Stimulated activated CD8-positive, alpha-beta memory T cell treated with anti-CD3 and anti-CD28 coated beads, Interleukin-15, amount 100 ng/mL, for 4 hours (primary cell): ENCODE measurements at places on chromosomes 1 and 21.

- DNase-seq = no peak
Observed at GRCh38 chr1:30129421-30130055, 593.8 kb downstream of the MATN1 start.

GRCh38 chr1:31795801-31796621 lies 19.8 kb downstream of the SPOCD1 start:
- DNase-seq = no peak

- no peak for DNase-seq
Observed at GRCh38 chr21:33971492-33972013, 55.9 kb upstream of the ATP5PO start.

GRCh38 chr1:215263636-215264035 lies 181.1 kb downstream of the KCNK2 start:
- DNase-seq = no peak

- DNase-seq = no peak
Observed at GRCh38 chr1:218254296-218254946, 30.7 kb upstream of the RRP15 start.

DNA sequence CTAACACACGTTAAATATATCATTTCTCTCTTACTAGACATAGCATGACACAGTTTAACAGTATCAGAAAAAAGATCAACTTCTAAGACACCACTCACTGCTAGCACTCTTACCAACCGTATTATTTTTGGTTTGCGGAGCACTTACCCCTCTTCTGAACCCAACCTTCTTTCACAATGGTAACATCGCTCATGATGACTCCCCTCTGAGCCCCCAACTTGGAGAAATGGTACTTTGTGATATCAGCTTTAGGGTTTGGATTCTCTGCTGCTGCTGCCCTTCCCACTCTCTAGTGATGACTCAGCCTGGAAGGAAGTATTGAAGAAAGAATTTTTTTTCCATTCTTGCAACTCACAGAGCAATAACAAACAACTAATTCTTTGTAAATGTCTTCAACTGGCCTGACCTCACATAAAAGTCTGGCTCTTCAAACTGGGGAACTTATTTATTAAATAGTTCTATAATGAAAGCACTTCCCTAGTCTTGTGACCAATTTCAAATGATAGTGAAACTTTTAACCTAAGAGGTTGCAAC lies 7.0 kb downstream of the AKT3 start:
- DNase-seq = no peak

- DNase-seq = no peak
Observed at GRCh38 chr21:43603233-43603626, 56.1 kb downstream of the HSF2BP start.

DNA sequence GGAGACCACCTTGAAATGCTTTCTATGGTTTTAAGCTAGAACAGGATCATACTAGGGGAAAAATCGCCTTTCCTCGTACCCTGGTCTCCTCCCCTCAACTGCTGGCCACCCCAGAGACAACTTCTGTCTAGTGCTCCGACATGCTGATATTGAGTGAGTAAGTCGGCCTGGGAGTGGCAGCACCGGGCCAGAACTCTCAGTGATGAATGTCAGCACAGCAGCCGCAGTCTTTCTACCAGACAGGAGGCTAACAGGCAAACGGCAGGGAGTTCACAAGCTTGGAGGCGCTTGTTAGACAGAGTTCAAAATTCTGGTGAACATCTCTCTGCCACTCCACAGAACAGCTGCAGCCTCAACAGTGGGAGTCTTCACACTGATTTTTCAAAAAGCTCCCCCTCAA lies 716.9 kb downstream of the ADGRL2 start:
- no peak for DNase-seq

- no peak for DNase-seq
Observed at GRCh38 chr1:2237773-2238172, 9.7 kb downstream of the SKI start.

- DNase-seq = no peak
Observed at GRCh38 chr1:2980073-2980791, 41.0 kb upstream of the ACTRT2 start.

GRCh38 chr1:243316366-243316989 lies 60.6 kb downstream of the SDCCAG8 start:
- DNase-seq = no peak

DNA sequence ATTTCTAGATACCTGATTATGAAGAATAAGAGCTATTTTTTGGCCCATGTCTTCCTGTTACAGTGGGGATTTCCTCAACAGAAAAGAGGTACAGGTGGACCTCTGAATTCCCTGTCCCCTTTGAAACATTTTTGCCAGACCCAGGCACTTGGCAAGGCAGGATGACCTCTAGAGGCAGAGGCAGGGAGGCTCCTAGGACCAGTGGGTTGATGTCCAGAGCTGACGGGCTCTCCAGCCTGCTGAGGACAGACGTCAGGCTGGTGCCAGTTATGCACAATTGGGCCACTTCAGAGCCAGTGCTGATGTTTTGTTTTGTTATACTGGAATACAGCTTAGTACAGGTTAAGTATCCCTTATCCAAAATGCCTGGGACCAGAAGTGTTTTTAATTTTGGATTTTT lies 18.5 kb upstream of the A3GALT2 start:
- no peak for DNase-seq

GRCh38 chr1:236024641-236025040 lies 40.2 kb downstream of the NID1 start:
- DNase-seq = no peak

DNA sequence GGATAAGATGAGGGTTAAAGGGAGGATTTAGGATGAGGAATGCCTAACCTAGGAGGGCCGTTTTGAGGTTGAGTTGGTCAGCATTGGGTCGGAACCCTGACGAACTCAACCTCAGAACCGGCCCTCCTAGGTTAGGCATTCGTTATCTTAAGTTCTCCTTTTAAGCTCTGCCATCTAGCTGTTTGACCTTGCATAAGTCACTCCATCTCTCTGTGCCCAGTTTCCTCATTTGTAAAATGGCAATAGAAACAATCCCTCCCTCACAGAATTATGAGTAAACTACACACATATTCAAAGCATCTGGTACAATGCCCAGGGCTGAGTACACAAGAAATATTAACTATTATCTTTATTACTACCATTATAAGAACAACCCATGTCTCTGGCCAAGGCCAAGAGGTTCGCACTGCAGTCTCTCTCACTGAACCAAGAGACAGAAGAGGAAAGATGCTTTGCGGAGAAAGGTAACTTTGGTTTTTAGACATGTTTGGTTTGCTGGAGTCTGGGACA lies 4.8 kb downstream of the ABCB10 start:
- DNase-seq = no peak

- DNase-seq = no peak
Observed at GRCh38 chr1:116881879-116882520, 27.7 kb upstream of the PTGFRN start.

GRCh38 chr1:65479554-65480204 lies 59.2 kb downstream of the LEPR start:
- DNase-seq = no peak

- no peak for DNase-seq
Observed at GRCh38 chr1:236341298-236341697, 52.8 kb upstream of the EDARADD start.

DNA sequence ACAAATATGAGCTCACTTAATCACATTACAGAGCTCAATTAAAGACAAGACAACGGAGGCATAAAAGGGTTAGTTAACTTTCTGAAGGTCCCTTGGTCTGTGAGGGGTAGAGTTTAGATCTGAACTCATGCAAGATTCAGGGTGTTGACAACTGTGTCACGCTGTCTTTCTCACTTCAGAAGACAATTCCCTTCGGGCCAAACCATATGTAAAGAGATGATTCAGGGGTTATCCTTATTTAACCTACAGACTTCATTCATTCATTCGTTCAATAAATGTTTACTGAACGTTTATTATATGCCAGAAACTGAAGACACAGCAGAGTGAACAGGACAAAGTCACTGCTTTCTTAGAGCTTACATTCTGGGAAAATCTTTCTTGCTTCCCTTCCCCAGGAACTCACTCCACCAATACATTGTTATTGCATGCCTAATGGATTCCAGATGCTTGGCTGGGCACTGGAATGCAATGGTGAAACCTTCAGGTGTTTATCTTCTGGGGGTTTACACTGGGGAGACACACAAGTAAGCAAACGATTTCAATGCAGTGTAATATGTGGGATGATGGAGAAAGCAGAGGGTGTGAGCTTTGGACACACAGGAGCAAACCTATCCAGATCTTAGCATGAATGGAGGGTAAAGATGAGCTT lies 6.4 kb downstream of the XCL1 start:
- DNase-seq = no peak

DNA sequence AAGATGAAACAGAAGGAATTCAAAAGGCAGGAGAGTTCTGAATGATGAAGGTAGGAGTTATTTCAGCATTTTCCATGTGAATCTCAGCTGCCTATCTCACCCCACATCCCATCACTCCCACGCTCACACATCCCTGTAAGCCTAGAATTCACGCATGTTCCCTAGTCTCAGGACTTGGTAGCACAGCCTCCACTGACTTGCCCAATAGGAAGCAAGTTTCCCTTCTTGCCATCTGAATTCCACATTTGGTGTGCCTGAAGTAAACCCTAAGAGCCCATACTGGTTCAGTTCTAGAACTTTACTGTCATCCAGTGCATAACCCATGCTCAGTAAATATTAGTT lies 56.6 kb downstream of the STYXL2 start:
- no peak for DNase-seq

GRCh38 chr1:64265141-64265540 lies 61.7 kb downstream of the UBE2U start:
- DNase-seq = no peak

DNA sequence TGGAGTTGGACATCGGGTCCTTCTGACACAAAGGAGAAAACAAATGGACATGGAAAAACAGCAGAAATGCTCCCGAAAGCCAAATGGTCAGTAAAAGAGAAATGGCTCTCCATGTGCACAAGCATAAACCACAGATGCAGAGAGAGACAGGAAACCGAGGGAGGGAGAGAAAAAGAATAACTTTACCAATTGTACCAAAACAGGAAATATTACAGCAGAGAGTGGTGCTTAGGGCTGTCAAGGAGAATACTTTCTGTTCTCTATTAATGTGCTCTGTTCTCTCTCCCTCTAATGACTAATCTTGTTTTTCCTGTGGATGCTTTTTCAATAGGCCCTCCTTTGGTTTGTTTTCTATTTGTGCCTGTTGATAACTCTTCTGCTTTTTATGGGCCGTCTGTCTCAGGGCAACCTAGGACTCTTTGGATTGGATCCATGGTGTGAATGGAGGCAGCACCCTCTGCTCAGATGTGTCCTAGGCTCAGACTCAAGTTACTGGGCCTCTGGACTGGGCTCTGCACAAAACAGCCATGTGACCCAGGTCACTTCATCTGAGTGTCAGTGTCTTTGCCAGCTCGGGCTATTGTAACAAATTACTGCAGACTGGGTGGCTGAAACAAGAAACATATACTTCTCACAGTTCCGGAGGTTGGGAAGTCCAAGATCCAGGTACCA lies 663.0 kb downstream of the NPHP4 start:
- no peak for DNase-seq

DNA sequence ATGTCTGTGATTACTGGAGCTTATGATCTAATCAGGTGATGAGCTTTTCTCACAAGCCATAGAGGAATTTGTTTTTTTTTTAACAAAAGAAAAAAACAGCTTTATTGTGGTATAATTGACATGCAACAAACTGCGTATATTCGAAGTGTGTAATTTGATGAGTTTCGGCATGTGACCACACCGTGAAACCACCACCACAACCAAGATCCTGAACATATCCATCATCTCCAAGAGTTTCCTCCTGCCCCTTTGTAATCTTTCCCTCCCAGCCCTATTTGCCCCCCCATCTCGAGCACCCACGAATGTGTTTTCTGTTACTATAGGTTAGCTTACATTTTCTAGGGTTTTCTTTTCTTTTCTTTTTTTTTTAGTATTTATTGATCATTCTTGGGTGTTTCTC lies 4.7 kb downstream of the PGBD2 start:
- DNase-seq = no peak

- no peak for DNase-seq
Observed at GRCh38 chr1:198805498-198806151, 166.8 kb downstream of the PTPRC start.

- no peak for DNase-seq
Observed at GRCh38 chr1:28750330-28750729, 13.6 kb downstream of the YTHDF2 start.

DNA sequence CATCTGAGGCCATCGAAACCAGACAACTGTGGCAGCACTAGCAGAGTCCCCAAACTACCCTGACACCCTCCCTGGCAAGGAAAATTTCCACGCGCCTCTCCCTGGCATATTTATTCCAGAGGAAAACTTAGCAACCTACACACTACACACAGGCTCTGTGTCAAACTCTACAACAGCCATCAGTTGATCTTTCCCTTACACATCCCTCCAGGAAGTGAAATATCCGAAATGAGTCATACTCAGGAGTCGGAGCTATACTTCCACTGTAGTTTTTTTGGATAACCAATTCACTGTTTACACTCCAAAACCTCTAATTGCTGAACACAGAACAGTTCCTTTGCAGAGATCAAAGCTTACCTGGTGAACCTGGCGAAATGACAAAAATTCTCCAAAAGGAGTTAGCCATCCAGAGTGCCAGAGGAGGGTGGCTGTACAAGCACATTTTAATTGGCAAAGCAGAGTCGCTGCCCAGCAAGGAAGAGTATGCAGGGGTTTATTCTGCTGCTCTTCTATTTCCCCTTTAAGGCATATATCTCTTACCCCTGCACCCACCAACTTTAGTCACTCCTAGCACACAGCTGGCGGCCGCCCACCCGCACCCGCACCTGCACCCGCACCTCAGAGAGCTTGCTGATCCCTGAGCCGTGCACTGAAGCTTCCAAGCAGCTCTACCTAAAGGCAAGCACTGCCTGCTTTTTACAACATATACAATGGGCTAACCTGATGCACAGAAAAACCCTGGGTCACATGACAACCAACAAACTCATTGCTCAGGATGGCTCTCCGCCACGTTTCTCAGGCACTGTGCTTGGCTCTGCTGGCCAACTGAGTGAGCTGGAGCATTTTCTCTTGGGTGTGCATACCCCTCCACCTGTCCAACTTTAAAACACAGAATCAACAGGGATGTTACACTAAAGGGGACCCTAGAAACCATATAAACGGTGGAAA lies 54.9 kb downstream of the CAPZB start:
- no peak for DNase-seq

GRCh38 chr1:232422098-232422497 lies 207.8 kb downstream of the SIPA1L2 start:
- DNase-seq = no peak

GRCh38 chr1:65423884-65424572 lies 3.6 kb downstream of the LEPR start:
- no peak for DNase-seq

GRCh38 chr1:222833356-222833876 lies 18.6 kb downstream of the DISP1 start:
- DNase-seq = no peak

DNA sequence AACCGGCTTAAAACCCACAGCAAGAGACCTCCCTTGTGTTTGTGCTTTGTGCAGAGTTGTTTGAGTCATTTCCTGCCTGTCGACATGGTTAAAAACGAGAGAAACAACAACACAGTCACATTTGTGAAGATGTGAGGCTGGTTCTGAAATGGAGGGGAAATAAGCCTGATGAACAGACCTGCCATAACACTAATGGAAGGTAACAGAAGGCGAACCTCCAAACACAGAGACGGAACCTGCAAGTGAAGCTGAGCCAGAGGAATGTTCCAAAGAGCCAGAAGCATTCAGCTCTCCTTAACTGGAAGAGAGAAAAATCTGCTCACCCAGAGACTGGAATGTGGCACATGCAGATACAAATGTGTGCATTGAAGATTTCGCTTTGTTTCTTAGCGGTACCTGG lies 53.2 kb upstream of the RAVER2 start:
- no peak for DNase-seq
